COLO829 (cell line): ENCODE measurements at places on chromosomes 5 and 9.

GRCh38 chr9:74125941-74126340, 371.2 kb upstream of the RORB start:
- no peak for DNase-seq

DNA sequence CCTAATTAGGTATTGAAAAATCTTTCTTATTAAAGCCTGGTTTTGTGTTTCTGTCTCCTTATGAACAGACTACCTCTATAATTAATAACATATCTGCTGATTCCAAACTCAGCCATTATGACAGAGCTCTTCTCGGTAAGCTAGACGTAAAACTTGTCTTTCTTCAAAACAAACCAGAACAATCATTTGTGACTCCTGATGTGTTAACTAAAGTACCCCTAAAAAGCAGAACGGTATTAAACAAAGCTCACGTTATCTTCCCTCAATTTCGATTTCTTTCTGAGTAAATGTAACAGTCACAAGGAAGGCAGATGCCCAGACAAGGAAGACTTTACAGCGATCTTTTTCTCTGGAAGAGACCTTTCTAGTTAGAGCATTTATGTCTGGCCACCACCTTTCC, 1.8 kb downstream of the SEMA5A start:
- no peak for DNase-seq

DNA sequence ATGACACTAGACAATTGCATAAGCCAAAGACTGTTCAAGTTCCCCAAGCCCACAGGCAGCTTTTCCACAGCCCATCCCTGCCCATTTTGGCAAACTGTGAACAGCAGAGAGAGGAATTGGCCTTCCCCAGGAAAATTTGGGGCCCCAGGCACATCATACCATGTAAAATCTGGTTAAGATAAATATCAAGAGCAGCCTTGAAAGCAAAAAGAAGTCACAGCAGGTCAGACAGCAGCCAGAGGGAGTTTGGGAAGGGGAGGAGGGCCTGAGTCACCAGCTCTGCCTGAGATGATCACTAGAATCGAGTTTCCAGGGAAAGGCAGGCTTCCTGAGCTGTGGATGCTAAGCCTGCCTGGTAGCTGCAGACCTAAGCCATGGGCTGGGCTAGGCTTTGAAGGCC, 179.2 kb downstream of the RFK start:
- DNase-seq: no peak

- DNase-seq: no peak
These were observed 240.2 kb upstream of the NFIL3 start for GRCh38 chr9:91663858-91664257.

- no peak for DNase-seq
These were observed 103.2 kb downstream of the MED27 start for GRCh38 chr9:131976157-131977108.

DNA sequence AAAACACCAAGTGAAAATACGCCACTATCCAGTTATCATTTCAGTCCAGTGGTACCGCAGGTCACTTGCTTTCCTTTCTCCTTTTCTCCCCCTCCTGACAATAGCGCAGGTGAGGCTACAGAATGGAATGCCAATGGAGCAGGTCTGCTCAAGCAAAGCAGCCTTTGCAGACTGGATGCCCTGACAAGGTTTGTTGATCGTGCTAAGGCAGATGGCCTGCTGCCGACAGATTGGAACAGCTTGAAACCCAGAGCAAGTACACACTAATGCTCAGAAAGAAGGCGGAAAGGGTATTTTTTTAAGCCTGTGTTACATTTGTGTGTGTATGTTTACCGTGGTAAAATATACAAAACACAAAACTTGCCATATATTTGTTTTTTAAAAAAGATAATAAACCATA, 19.4 kb downstream of the SPACA9 start:
- no peak for DNase-seq

GRCh38 chr5:10543585-10544040, 20.3 kb upstream of the ANKRD33B start:
- DNase-seq: no peak

- no peak for DNase-seq
These were observed 624 bp downstream of the FBXW11 start for GRCh38 chr5:172005708-172006320.

GRCh38 chr9:7976167-7976755, 176.7 kb upstream of the DMAC1 start:
- DNase-seq: no peak

GRCh38 chr9:35048511-35048910, 23.9 kb downstream of the VCP start:
- DNase-seq: no peak

DNA sequence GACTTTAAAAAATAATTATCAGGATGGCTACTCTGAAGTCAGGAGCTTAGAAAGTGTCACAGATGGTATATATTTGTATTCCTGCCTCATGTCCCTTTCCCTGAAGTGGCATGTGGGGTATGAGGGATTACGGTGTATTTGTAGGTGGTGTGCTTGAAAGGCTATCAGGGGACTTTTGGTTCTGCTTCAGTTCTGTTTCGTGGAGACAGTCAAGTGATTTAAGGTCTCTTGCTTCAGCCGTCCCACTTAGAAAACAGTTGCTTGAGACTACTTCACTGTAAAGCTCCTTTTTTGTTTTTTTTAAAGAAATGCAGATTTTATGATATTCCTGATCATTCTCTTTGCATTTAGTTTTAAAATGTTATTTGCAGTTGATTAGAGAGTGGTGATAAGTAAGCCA, 18.3 kb downstream of the PARP8 start:
- DNase-seq: no peak
